CD4-positive, alpha-beta T cell treated with Interleukin-6 for 4 hours (primary cell): ENCODE measurements at places on chromosomes 7 and 10.

GRCh38 chr10:17626656-17627055 lies 9.5 kb upstream of the HACD1 start:
- DNase-seq = no peak

GRCh38 chr10:59400214-59400613 lies 37.9 kb upstream of the FAM13C start:
- DNase-seq = no peak

- no peak for DNase-seq
Observed at GRCh38 chr7:1457949-1458682, 1.2 kb downstream of the MICALL2 start.

DNA sequence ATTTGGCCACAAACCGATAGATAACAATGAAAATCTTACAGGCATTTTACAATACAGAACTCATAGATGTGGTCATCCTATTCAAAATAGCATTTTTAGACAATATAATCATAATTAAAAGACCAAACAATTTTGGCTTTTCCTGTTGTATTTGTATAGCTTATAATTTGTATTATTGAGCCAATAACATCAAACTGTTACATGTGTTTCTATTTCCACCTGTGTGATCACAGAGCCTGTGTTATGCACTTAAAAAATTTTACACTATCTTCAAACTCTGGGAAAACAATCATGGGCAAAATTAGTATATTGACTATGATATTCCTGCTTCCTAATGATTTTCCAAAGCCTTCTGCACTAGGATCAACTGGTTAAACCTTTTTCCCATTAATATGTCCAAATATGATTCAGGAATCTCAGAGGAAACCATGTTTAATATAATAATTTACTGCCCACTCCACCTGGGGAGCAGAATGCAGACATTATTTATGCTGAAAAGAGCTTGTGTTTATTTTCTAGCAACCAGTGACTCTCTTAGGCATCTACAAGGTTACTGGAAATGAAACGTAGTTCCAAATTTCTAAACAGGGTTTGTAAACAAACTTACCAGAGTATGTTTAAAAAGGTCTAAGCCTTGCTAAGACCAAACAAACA lies 1.7 kb downstream of the RHOBTB1 start:
- DNase-seq = no peak

- no peak for DNase-seq
Observed at GRCh38 chr7:25543798-25544197, 315.5 kb upstream of the NPVF start.

DNA sequence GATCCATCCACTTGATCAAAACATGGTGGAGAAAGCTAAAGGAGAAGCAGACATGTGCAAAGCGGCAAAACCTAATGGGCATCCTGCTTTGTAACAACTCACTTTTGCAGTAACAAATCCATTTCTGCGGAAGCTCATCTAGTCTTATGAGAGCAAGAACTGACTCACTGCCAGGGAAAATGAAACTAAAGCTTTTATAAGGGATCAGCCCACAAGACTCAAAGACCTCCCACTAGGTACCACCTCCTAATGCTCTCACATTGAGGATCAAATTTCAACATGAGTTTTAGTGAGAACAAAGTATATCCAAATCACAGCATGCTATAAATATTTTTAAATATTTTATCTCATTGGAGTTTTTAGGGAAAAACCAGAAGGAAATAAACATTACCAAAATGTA lies 120.1 kb upstream of the GNAI1 start:
- DNase-seq = no peak

DNA sequence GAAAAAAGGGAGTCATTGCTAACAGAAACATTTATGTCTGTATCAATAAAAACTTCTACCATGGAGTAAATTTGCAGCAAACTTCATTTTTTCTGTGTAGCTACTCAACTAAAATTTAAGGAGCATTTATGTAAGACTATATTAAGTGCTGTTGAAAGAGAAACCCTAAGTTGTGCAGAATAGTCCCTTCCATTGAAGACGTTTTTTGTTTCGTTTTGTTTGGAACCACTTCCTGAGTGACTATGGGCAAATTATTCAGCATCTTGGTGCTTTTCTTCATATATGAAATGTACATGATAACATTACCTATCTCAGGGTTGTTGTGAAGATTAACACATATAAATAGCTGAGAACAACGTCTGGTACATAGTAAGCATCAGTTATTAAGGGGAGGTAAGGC lies 24.3 kb downstream of the SEM1 start:
- no peak for DNase-seq

- DNase-seq = no peak
Observed at GRCh38 chr7:128204455-128204854, 36.6 kb upstream of the LEP start.

DNA sequence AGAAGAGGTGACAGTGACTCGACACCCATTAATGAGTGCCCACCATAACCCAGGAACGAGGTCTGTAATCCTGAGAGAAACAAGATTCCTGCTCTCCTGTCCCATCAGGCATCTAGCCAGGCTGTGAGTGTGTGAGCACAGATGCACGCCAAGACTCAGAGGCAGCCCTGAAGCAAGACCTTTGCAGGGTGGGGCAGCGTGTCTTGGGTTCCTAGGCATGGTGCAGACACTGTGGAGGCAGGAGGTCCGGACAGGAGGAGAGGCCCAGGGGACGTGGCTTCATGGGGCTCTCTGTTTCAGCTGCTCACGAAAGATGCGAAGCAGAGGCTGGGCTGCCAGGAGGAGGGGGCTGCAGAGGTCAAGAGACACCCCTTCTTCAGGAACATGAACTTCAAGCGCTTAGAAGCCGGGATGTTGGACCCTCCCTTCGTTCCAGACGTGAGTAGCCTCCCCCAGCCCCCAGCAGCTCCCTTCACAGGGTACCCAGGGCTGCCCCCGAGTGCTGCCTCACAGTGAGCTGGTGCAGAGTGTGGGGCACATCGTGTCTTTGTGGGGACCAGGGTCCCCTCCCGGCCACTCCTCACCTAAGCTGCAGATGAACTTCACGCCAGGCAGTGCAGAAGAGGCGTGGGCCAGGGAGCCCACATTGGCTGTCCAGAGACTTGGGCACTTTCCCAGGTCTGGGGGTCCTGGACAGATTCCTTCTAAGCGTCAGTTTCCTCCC lies 94.5 kb downstream of the RGS10 start:
- DNase-seq = no peak

DNA sequence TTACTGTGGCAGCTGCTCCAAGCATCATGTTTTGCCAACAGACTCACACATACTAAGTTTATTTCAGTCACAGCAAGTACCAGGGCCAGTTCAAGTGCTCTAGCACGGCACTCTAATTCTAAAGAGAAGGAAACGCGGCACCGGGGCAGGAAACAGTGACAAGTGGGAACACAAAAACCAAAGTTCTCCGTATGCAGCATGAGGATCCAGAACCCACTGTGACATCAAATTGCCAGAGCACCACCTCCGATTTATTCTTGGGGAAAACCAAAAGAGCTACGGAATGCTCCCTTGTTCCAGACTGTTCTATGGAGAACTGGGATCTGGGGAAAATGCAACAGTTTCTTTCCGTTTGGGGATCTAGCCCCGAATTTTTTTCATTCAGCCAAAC lies 448 bp upstream of the PTER start:
- peak; percentile 40 for DNase-seq

GRCh38 chr10:18687195-18687594 lies 28.0 kb downstream of the ARL5B start:
- no peak for DNase-seq

DNA sequence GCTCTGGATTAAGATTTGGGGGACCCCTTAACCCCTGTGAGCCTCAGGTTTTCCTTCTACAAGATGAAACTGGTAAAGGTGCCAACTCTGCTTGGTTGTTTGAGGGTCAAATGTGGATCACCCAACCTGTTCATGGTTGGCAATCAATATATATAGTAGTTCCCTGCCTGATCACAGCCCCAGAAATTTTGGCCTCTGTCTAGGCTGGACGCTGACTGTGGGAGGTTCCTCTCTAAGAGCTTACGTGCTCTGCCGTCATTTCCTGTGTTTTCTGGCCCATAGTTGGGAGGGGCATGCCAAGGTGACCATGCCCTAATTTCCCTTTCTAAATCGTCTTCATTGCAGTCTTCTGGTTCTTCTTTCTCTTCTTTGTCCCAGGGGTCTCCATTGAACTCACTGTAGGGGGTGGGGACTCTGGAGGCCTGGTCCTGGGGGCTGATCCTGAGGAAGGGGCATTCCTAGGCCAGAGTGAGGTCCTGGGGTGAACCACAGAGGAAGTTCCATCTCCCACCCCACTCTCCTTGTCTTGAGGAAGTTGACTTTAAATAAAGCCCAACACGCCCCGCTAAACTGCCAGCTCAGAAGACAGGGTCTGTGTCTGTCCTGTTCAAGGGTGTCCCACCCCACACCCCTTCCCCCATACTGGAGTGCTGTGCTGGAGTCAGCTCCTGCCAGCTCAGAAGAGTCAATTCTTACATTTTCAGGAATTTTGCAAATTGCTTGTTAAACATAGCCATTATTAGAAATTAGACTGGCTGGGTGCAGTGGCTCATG lies 98.9 kb upstream of the SDK1 start:
- DNase-seq = no peak

DNA sequence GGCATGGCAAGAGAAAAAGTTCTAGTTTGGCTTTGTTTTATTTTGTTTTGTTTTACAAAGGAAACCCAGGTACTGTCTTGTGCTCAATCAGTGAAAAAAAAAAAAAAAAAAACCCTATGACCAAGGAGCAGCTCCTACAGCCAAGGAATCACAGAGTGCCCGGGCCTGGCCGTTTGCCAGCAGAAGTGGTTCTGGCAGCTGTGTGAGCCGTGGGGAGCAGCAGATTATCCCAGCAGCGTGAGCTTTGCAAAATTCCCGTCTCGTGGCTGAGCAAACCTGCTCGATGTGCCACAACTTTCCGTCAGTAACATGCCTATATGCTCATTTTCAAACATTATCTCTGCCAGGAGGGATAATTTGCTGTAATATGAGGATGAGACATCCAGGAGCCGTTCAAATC lies 293.7 kb downstream of the POU6F2 start:
- no peak for DNase-seq

DNA sequence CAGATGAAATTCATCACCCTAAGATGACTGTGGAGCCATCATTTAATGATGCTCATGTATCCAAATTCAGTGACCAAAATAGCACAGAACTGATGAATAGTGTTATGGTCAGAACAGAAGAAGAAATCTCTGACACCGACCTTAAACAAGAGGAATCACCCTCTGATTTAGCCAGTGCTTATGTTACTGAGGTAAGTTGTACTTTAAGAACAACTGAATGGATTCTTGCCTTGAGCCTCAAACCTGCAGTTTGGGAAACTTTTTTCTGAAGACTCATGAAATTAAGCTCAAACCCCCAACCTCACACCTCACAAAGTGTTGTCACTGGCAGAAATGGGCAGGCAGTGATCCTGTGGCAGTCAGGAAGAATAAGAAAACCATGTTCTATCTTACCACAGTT lies 25.6 kb downstream of the TMEM243 start:
- DNase-seq = no peak

GRCh38 chr10:127158662-127159061 lies 37.7 kb downstream of the INSYN2A start:
- no peak for DNase-seq

- no peak for DNase-seq
Observed at GRCh38 chr10:77285529-77286182, 352.0 kb downstream of the KCNMA1 start.
